ENCODE measurements at places on chromosomes 6 and 20. TPM values are rescaled to one million over a fixed set of nuclear protein-coding genes. Genes with fewer than 3 reads are reported as not detected.

DNA sequence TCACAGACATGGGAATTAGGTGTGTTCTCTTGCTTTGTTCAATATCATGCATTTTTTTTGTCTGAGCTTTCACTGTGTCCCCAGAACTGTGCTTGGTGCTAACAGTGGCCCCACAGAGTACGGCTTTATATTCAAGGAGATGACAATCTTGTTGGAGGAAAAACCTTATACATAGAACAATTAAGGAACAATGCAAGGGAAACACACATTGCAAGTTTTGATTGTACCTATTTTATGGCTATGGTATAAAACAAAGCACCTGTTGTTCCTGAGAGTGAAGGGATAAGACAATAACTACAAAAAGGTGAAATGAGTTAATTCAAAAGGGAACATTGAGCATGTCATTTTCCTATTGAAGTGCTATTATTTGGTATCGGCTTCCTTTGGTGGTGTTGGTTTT is 143.9 kb upstream of the ESR1 start:
- no peak for DNase-seq

ANKRD6 gene
- total RNA-seq: 1.9 TPM

DNA sequence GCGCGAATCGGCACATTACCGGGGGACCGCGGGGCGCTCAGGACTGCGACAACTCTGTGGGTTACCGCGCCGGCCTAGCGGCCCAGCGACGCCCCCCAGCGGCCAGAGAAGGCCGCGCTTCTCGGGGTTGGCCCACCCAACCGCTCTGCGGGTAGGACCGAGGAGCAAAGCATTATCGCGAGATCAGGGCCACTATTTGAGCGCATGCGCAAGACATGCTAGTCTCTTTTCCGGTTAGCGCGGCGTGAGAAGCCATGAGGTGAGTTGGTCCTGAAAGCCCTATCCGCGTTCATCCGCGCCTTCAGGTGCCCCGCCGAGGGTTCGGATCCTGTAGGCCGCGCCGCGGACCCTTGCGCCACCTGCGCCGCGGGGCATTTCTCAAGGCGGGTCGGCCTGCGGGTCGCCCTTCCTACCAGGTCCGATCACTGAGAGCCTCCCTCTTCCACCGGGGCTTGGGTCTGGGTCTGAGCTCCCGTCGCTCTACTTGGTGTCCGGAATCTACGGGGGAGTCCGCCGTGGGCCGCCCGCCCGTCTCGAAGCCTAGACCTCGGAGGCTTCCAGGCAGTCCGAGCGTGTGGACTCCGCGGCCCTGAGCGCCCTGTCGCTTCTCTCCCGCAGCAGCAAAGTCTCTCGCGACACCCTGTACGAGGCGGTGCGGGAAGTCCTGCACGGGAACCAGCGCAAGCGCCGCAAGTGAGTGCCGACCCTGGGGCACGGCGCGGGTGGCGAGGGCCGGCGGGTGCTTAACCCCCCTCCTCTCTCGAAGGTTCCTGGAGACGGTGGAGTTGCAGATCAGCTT is at the start of gene RPL10A:
RPL10A (plus strand) TSS at position 221 of the 799 bp plus-strand sequence; CDS start at position 255, 34 bp downstream.
- DNase-seq: peak; percentile 94

GRCh38 chr20:36155991-36156390 is 1.5 kb downstream of the EPB41L1 start:
- DNase-seq: no peak

FILIP1 gene
- 1.1 TPM for total RNA-seq

DNA sequence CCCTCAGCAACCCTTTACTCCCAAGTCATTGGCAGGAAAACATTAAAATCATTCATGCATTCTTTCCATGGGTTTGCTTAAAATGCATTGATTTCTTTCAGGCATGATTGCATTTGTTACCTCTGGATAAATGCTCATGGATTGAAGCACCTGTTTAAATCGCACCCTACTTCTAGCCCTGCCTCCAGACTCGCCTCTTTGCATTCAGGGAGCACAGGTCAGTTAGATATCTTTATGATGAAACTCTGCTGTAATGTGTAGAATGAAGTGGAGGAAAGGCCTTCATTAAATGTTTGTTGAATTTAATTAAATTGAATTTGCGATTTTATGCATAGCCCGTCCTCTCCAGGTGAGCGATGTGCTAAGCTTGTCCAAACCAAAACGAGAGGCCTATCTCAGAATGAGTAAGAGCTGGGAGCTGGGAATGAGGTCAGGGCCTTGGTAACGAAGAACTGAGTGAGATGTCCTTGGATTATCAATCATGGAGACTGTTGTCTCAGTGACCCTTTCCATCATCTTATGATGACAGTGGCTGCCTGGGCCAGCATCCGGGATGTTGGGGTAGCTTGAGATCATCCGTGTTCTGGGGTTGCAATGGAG is 210.1 kb downstream of the SYNDIG1 start:
- peak; percentile 10 for DNase-seq

GRCh38 chr6:43622541-43622940 is 6.5 kb downstream of the GTPBP2 start:
- DNase-seq: no peak

SOBP gene
- 1.6 TPM for total RNA-seq

GRCh38 chr20:35823147-35823546 is 51.3 kb downstream of the PHF20 start:
- no peak for DNase-seq

GRCh38 chr6:151239603-151240035 is at the start of gene AKAP12:
Gene AKAP12 (plus strand): TSS chr6:151239967. CDS start chr6:151240563, 596 bp downstream.
- DNase-seq: peak; percentile 40

DNA sequence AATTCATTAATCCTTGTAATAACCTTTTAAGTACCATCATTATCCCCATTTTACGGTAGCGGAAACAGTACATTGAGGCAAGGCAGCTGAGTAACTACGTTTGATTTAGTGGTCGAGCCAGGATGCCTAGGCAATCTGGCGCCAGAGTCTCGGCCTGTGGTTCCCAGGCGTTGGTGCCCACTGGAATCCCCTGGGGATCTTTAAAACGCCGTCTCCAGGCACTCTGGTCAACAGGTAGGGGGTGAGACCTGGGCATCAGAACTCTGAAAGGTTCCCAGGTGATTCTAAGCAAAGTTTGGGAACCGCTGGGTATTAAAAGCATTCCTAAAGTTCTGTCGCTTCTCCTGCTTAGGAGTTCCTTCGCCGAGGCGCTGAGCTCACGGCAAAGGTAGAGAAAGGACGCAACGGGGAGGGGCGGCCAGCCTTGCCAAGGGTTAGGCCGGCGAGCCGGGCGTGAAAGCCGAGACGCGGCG is 939 bp downstream of the DTNBP1 start:
- DNase-seq: no peak

DNA sequence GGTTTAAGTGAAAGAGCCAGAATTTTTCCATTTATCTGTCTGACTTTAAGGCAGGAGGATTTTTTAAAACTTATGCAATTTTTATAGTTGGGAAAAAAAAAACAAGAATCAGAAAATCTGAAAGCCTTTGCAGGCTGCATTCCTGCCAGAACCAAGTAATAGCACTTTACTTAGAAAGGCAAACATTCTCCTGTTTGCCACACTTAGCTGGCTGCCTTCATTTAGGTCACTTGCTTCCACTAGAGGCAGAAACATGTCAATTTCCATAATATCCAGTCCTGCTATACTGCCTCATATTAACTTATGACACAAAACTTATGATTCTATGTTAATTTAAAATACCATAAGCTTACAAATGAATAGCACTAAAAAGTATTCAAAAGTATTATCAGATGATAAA is 425.8 kb downstream of the FRK start:
- DNase-seq: no peak

GRCh38 chr20:32521780-32522525 is 63.2 kb downstream of the NOL4L start:
- DNase-seq: peak; percentile 82

NHLRC1 gene
- 4.9 TPM for total RNA-seq

GRCh38 chr6:138334000-138334399 is 43.7 kb upstream of the SMIM28 start:
- DNase-seq: no peak

- no peak for DNase-seq
These were observed 6.3 kb downstream of the ADTRP start for GRCh38 chr6:11772109-11772825.

- DNase-seq: no peak
These were observed 69.3 kb downstream of the FAM229B start for GRCh38 chr6:112156668-112157067.

DNA sequence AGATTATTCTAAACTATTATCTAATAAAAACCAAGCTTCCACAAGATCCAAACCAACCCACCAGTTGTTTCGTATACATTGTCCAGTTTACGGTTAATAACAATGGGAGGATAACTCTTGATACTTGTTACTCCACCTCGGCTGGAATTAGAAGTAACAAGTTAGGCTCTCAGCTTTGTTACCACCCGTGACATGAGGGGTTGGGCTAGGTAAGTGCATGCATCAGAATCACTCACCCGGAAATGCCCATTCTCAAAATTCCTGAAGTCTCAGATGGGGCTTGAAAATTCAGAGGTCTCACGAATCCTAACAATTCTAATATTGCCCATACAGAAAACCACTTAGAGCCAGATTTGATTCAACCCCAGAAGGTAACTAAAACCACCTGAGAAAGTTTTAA is 27.0 kb upstream of the SERPINB1 start:
- no peak for DNase-seq

DNA sequence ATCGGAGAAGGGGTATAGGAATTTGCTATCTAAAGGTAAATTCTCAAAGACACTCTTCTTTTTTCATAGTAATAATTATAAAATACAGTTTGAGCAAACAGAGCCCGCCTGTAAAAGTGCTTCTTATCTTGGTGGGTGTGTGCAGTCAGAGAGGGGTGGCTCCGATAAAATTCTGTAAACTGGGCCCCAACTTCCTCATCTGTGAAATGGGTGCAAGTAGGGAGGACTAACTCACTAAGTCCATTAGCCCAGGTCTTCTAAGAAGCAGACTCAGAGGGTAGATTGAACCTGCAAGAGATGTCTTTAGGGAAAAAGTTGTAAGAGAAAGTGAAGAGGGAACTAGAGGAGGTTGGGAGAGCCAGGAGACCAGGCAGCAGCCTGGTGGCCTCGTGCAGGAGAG is 245.8 kb upstream of the RREB1 start:
- DNase-seq: no peak

GRCh38 chr20:60410618-60411264 is 452.5 kb downstream of the CDH26 start:
- DNase-seq: no peak

- no peak for DNase-seq
These were observed 2.4 kb downstream of the PHACTR2 start for GRCh38 chr6:143680141-143680540.

DNA sequence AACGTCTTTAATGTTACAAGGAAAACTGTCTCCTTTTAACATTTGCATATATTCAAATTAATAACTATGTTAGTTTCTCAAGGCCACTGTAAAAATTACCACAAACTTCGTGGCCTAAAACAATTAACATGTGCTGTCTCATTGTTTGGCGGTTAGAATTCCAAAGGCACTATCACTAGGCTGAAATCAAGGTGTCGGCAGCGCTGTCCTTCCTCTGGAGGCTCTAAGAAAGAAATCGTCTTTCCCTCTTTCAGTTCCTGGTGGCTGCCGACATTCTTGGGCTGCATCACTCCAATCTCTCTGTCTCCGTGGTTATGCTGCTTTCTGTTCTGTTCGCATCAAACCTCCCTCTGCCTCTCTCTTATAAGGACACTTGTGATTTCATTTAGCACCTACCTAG is 4.2 kb downstream of the TPD52L1 start:
- DNase-seq: no peak

DNA sequence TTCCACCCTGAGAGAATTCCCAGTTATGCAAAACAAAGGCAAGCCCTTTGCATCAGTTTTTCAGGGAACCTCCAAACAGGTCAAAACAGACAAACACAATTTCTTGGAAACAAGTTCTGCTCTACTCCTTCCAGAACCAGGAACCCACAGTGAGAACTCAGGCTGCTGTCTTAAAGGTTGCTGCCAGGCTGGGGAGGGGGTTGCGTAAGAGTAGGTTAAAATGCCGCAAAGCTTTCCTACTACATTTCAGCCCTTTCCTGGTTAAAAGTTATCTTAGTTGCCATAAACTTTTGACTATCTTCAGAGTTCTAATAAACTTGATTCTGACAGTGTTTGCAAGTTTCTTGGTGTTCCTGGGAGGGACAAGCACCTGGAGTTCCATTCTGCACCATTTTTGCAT is 33.8 kb downstream of the KPNA5 start:
- DNase-seq: no peak

GRM4 gene
- total RNA-seq: not detected

DNA sequence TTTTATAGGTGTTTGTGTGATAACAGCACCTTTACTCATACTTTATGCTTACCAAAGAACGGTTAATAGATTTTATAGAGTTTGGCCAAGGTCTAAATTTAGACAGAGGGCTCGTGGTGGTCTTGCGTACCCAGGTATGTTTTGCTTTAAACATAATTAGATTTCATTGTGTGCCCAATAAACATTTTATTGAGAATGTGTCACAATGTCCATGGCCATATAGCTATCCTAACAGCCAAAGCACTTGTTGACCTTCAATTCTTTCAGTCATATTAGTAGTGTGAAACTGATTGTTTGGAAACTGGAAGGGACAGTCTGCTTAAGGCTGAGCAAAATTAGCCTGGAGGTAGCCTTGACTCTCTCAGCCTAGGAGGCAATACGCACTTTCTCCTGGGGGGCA is 48.3 kb upstream of the HDGFL1 start:
- DNase-seq: no peak

- no peak for DNase-seq
These were observed 541.5 kb downstream of the CD83 start for GRCh38 chr6:14658886-14659561.

- DNase-seq: no peak
These were observed 73.3 kb downstream of the ADGRG6 start for GRCh38 chr6:142374965-142375733.

- DNase-seq: no peak
These were observed 122.6 kb upstream of the MCHR2 start for GRCh38 chr6:100116411-100117194.

GRCh38 chr6:73823046-73823735 is 127.2 kb downstream of the CD109 start:
- DNase-seq: no peak

DNA sequence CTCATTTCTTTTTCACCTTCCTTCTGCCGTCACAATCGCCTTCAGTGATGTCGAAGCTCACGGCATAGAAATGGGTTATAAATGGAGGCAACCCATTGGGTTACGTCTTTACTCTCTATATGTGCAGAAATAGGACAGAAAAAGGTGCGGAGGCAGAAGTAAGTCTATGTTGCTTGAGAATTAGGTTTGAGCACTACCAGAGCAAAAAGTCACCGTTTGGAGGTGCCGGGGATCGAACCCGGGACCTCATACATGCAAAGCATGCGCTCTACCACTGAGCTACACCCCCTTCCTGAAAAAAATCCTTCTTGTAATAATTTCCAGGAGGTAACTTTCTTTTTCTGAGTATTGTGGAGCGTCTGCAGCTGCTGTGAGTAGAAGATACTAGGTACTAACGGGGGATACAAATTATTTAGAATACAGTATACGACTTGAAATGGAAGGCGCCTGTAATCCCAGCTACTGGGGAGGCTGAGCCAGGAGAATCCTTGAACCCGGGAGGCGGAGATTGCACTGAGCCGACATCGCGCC is 134.2 kb downstream of the TRIM27 start:
- DNase-seq: no peak

DNA sequence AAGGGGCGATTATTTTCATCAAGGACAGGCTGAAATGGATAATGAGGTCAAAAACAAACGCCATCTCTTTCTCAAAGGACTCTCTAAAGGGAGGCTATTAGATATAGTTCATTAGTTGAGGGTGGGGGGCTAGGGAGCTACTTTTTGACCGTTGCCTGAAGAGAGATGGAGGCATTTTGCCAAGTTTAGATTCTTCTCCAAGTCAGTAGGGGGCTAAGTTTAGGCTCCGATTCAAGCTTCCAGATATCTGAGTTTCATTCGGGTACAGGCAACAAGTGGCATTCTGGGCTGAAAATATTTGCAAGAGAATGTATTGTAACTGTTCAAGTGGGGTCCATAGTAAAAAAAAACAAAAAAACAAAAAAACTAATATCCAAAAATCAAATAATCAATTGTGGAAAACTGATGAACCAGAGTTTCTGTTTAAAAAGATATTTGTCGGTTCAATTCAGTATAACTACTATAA is 43.4 kb upstream of the PIM1 start:
- no peak for DNase-seq

All from Peyer's patch (tissue), 4 donors.